Renal cortex interstitium (tissue), 15 donors: ENCODE measurements at places on chromosomes 16 and 17. TPM values are rescaled to one million over a fixed set of nuclear protein-coding genes. Genes with fewer than 3 reads are reported as not detected.

Gene ABCA8
- polyA plus RNA-seq, result 1.3 TPM

Gene DPEP2
- polyA plus RNA-seq, result 0.51 TPM

Gene XYLT1
- polyA plus RNA-seq, result 10.5 TPM

- no peak for DNase-seq
Observed at GRCh38 chr17:27630607-27631410, at the start of gene LGALS9. LGALS9 (plus strand) TSS chr17:27631188; CDS start chr17:27631266, 78 bp downstream.

Gene MIS12
- polyA plus RNA-seq, result 43.5 TPM

DNA sequence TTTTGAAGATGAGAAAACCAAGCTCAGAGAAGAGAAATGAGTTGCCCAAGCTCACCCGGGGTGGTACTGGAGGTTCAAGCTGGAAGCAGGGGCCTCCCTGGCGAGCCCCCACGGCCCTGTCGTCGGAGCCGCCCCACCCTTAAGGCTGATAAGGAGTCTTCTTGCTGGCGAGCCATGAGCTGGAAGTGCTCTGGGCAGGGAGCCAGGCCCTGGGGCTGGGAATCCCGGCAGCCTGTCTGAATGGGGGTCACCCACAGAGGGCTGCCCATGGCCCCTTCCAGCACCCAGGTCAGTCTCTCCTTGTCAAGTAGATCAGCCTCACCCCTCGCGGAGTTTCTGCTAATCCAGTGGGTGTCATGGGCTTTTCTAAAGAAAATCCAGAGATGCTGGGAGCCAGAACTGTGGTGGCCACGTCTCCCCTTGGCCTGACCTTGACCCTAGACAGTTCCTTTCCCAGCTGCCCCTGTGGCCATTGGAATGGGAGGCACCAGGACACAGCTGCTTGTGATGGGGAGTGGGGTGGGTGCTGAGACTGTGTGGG is 1.2 kb upstream of the P2RX1 start:
- DNase-seq, result no peak

DNA sequence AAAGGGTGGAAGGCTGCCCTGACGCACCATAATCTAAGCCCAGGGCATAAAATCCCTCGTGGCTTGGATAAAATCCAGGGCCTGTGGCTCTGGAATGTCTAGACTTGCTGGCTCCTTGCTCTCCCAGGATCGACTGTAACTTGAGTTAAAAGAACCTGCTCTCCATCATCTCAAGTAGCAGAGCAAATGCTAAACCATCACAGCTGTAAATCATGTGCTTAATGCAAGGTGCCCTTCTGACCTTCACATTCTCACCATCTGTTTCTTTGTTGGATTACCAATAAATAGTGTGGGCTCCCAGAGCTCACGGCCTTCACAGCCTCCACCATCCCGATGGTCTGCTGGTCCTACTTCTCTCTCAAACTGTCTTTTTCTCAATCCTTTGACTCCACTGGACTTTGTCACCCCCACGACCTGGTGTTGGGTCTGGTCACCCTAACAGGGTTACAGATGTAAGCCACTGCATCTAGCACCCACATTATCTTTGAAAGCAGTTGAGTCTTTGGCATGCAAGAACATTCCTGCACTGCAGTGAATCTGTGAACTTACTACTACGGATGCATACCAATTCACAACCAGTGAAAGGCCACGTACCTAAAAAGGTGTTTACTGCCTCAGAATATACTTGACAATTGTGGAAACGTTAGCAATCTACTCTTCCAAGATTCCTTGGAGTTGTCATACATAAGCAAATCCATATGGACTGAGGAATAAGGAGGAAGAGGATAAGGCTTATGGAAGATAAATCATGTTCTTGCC is 15.3 kb downstream of the RSL1D1 start:
- no peak for DNase-seq

DNA sequence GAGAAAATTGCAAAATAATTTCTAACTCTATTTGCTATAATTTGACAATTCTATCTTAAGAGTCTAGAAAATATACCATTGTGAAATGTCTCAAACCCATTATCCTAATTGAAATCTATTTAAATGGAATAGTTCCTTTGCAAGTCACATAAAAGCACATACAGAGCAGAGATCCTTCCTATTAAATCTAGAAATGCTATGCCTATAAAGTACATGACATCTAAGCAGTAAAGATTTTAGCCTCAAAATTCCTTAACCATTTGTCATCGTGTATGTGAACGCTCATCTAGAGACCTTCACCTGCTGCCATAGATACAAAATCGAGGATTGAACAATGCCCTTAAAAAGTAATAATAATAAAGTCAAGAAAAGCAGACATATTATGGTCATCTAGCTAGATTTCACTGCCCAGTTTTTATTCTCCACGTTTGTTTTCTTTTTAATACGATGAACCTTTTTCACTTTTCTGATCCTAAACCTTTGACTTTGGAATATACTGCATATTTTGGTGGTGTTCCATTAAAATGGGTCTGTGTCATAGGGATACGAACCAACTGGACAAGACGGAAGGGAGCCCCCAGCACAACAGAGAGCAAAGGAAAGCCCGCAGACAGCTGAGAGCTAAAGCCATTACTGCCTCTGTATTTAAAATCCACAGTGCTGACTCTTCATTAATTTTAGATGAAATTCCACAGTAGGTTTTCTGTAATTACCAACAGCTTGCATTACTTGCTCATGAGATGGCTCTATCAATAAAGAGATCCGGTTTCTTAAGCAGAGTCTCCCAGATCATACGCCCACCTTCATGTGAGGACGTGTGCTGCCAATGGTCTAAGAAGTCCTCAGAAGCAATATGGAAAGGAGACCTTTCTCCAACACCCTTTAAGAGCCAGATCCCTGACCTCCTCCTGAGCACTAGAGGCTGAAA is 17.6 kb downstream of the TEX2 start:
- DNase-seq, result no peak

Gene CHST5
- polyA plus RNA-seq, result 0.94 TPM

Gene KRT39
- not detected for polyA plus RNA-seq

DNA sequence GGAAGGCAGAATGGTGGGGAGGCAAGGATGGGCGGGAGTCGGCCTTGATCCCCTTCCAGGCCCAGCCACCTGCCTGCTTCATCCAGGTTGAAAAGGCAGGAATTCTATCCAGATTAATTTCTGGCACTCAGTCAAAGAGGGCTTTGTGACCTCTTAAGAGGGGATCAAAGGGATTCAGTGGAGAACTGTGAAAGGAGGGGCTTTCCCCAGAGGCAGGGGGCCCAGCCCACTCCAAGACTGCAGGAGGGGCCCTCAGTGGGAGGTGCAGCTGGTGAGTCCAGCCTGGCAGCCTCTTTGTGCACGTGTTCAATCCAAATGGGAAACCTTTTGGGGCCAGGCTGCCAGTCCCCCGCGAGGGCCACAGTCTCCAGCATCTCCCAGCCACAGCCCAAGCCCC is 148.5 kb upstream of the PLCG2 start:
- no peak for DNase-seq

Gene CCL1
- polyA plus RNA-seq, result not detected

DNA sequence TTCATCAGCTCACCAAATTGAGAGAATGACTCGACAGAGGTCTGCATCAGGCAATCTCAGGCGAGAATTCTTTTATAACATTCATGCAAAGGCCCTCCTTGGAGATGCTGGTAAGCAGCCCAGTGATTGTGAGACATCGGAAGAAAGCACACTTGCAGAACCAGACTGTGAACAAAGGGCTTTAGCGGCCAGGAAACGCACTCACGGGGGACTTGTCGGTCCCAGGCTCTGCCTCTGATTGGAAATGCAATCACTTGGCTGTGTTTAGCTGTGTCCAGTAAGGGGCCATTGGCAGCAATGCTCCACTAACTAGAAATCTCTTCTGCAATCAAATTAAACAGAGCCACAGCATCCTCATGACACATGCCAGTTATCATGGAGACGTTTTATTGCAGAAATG is 226.7 kb upstream of the CDH13 start:
- no peak for DNase-seq

Gene CEMP1
- polyA plus RNA-seq, result 4.9 TPM

DNA sequence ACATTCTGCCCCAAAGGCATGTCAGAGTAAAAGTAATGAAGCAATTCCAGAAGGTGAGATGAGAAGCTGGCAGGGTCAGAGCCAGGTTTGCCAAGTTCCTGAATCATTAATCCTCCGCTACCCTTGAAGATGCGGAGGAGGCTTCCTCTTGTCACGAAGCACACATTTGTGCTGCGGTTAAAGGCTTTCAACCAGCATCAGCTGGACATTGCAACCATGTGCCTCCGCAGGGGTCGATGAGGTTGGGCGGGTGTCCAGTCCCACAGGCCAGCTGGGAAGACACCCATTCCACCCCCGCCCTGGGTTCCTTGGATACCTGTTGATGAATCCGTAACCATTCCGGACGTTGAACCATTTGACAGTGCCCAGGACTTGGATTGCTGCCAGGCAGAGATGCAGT is 1.3 kb downstream of the YBX2 start:
- DNase-seq, result no peak

DNA sequence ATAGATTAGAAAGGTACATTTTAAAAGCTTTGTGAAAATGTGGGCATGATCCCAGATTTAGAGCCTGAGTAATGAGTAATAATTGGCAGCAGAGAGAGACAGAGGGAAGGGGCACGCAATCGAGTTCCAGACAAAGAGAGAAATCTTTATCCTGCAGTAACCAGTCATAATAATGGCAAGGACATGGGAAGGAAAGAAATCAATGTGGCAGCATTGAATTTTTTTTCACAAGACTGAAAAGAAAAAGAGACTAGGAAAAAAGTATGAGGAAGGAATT is 790.8 kb upstream of the SOX9 start:
- DNase-seq, result no peak

Gene MEIOB
- 1.3 TPM for polyA plus RNA-seq

GRCh38 chr17:57281887-57282286 is 25.6 kb downstream of the MSI2 start:
- no peak for DNase-seq

Gene CTRB1
- not detected for polyA plus RNA-seq

GRCh38 chr16:21076186-21076883 is 74.3 kb downstream of the DNAH3 start:
- DNase-seq, result no peak

DNA sequence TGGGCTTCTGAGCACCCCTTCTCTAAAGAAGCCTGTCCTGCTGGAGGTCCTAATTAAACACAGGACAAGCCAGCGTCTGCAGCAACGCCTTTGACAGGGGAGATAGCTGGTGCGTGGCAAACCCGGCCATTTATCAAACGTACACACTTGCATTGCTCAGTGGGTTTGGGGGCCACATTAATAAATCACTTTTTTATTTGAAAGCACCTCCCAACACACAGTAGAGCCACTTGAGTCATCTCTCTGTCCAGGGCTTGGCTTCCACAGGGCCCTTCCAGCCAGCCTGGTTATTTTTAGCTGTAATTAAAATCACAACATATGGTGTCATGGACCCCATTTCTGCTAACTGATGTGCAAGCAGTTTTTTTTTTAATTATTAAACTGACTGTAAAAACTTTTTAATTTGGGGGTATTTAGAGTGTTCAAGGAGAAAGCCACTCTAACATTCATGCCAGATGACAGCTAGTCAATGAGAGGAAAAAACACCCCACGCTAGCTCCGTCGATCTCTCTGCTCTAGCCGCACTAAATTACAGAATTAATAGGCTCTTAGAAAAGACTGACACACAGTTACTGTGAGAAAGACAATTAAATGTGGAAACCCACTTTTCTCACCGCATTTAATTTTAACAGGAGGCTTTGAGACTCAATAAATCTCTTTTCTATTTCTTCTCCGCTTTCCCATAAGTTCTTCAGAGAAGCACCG is 201.0 kb upstream of the WSCD1 start:
- no peak for DNase-seq

Gene SYNGR3
- 2.6 TPM for polyA plus RNA-seq

DNA sequence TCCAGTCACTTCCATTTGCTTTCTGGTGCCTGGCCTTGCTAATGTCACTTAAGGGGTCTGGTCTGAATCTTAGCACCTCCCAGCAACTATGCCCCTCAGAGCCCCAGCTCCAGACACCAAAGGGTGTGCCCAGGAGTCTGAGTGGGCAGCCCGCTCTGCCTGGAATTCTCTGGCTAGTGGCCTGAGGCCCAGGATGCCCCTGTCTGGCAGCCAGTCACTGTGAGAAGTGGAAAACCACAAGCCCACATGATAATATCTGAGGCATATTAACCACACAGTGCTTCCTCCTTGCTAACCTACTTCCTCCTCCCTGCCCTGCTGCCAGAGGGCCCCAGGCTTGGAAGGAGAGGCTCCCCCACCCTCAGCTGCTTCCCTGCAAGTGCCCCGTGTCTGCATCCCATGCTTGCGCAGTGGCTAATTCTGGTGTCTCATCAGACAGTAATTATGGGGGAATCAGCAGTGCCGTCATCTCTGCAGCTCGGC is 14.0 kb downstream of the SRCIN1 start:
- DNase-seq, result no peak

GRCh38 chr17:3032258-3033247 is 30.9 kb downstream of the OR1D5 start:
- DNase-seq, result no peak

DNA sequence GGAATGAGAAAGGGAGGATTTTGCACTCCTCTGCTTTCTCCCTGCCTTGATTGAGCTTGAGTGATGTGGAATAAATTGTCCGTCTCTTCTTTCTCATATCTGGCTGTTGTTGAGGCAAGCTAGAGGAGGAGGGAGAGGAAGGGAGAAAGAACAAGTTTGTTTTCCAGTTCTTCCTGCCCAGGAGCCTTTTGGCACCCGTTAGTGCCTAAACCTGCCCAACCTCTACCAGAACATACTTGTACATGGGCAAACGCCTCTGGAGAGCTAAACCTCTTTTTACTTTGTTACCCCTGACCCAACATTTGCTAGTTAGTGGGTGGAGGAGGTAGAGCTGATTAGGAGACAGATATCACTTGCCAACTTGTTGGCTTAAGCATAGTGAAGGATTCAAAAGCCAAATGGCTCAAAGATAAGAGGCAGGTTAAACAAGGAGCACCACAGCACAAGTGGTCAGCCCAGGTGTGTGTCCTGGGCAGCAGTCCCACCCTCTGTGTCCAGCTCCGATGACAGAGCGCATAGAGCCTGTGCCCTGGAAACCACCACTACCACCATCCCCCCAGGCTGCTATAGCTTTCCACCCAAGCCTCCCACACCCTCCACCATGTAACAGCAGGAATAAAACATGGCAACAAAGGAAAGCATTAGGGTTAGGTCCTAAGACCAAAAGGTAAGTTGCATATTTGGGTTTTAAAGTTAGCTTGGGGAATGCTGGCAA is 6.5 kb downstream of the ODF4 start:
- DNase-seq, result no peak

Gene C17orf78
- 0.23 TPM for polyA plus RNA-seq

Gene OTOP2
- not detected for polyA plus RNA-seq

GRCh38 chr16:8959921-8960787 is 3.6 kb downstream of the USP7 start:
- DNase-seq, result no peak

GRCh38 chr17:75996665-75997590 is 3.7 kb upstream of the CDK3 start:
- peak; percentile 27 for DNase-seq

DNA sequence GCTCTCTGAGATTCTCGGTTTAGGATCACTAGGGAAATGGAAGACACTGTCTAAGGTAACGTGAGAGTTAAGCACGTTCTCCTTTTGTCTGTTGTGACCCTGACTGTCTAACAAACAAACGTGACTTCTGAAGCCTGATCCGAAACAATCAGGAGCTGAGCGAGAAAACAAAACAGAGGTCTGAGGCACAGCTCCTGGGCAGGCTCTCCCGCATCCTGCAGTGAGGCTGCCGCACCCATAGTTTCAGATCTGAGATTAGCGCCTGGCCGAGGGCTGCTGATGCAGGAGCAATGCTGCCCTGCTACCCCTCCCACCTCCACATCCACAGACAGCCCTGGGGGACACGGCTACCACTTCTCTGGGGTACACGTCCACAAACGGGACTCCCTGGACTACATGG is 46.7 kb downstream of the RNF157 start:
- DNase-seq, result no peak
